ENCODE measurements at places on chromosomes 4 and X.

- no peak for DNase-seq
These were observed 238.7 kb downstream of the GASK1B start for GRCh38 chr4:157934151-157934550.

DNA sequence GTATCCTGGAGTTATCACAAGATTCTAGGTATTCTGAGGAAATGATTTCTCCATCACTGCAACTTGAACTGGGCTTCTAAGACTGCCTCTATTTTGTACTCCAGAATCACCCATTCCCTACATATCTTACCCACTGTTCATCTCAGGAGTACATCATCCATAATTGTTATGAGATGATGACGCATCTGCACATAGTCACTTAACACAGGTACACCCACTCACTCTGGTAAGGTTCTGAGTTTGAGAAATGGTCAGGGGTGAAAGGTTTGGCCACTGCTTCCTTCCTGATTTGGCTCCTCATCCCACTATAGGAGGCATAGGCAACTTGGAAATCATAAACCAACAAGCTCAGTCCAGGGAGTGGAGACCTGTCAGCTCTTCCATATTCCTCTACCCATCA lies 143.9 kb downstream of the GLRA2 start:
- no peak for DNase-seq

GRCh38 chr4:101286663-101287062 lies 60.7 kb downstream of the PPP3CA start:
- no peak for DNase-seq

GRCh38 chr4:180356766-180357165 lies 1886.4 kb upstream of the TENM3 start:
- DNase-seq, result no peak

DNA sequence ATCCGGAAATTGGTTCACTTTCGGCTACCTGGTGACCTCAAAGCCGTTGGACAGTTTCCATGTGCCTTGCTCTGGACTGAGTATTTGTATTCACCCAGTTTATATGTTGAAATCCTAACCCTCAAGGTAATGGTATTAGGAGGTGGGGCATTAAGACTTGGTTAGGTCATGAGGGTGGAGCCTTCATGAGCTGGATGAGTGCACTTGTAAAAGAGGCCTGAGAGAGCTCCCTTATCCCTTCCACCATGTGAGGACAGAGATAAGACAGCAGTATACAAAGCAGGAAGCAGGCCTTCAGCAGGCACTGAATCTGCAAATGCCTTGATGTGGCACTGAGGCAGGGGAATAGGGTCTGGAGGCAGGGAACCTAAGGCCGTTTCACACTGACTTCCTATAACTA lies 5.3 kb upstream of the OPHN1 start:
- DNase-seq, result no peak

- DNase-seq, result no peak
These were observed 41.2 kb downstream of the NCAPG start for GRCh38 chr4:17851959-17852358.

GRCh38 chr4:2938906-2939305 lies 24.3 kb downstream of the NOP14 start:
- DNase-seq, result no peak

GRCh38 chr4:24032371-24032989 lies 142.6 kb upstream of the PPARGC1A start:
- no peak for DNase-seq

- no peak for DNase-seq
These were observed 11.3 kb upstream of the PPM1K start for GRCh38 chr4:88295656-88296055.

GRCh38 chr4:173362666-173363065 lies 8.1 kb upstream of the SAP30 start:
- DNase-seq, result no peak

DNA sequence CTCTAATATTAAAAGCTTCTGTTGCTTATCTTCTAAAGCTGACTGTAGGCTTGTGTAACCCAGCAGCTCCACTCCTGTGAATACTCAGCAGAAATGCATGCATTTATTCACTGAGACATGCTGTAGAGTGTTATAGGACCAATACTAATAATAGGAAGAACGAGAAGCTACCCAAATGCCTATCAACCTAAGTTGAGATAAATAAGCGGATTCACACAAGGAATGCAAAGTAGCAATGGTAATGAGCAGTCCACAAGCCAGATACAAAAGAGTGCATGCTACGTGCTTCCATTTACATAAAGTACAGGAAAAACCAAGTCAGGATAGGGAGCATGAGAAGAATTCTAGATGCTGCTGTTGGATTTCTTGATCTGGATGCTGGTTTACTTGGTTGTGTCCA lies 155.9 kb downstream of the AASDH start:
- DNase-seq, result no peak

DNA sequence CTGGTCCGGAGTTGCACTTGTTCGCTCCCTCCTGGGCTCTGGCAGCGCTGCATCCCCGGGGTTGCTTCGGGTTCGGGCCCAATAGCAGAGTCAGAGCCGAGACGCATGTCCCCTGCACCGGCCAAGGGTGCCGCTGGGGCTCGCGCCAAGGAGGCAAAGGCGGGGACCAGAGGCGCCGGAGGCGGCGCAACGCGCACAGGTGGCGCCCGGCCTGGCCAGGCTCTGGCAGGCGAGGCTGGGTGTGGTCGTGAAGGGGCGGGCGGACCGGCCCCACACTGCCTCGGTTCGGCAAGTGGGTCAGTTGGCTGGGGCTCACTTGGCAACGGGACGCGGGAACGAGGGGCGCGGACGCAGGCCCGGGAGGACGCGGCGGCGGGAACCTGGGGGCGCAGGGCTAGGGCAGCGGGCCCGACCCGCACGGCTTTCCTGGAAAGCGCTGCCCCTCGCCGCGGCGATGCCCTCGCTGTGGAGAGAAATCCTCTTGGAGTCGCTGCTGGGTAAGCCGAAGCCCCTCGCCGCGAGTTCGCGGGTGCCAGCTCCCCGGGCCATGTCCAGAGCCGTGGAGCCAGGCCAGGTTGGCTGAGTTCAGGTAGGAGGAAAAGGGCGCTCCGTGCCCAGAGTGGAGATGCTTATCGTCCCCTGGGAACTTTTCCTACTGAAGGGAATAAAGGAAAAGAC lies at the start of gene CWH43:
Gene CWH43, plus strand, starts transcription at position 300 of the 678 bp plus-strand sequence. Its CDS starts 155 bp downstream, at position 455.
- DNase-seq, result no peak

- DNase-seq, result no peak
These were observed 137.1 kb downstream of the PJA1 start for GRCh38 chrX:69028006-69028760.

DNA sequence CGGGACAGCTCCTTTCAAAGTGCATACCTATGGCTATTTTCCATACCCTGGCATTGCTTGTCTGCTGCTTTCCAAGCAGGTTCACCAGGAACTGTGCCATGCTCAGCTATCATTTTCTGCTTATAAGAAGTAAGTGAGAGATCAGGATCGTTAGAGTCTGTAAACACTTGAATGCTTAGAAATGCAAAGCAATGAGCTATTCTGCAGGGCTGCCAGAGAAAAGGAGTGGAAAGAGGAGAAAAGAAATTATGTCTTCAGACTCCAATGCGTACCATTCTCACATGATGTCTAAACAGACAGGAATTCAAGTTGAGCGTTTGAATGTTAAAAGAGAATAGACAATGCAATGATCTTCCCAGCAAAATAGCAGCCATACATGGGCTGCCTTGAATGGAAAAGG lies 245.5 kb upstream of the SLC7A11 start:
- DNase-seq, result no peak

GRCh38 chrX:40385256-40385655 lies 195.5 kb upstream of the ATP6AP2 start:
- DNase-seq, result no peak

DNA sequence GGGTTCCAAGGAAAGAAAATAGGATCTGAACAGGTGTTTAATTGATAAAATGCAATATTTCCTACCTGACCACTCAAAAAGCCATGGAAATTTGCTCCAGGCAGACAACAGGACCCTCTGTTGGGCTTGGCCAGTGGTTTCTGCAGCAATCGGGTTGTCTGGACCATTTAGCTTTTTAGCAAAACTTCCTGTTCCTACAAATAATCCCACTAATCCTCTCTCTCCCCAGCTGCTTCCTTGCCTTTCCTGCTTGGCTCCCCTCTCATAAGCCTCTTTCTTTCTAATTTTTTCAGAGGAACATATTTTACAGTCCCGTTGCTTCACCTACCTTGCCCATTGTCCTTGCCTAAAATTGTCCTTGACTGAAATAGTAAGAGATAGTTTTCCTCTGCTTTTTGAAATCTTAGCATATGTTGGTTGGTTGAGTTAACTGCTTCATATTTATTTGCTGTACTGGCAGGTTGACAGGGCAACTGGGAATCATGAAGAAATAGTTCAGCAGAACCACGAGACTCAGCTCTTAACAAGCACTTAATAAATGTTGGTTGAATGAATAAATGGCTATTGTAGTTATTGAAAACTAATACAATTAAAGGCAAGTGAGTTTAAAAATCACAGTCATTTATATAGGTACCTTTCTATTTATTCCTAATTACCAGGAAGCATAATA lies 259.8 kb downstream of the KCNIP4 start:
- DNase-seq, result no peak

DNA sequence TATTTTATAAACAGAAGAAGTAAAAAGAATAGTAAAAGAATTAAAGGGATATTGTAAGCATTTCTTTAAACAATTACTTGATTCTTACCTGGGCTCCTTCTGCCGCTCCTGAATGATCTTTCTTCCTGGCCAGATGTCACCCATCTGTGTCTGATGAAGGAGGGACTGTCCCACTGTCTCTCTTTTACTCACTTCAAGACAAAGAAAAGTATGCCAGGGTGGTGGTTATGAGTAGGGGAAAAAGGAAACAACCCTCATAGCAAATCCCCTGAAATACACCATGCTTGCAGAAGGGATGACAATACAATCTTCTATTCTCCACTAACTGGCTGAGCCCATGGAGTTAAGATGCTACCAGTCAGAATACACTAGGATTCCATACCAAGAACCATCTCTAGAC lies 31.1 kb downstream of the SYTL4 start:
- no peak for DNase-seq

DNA sequence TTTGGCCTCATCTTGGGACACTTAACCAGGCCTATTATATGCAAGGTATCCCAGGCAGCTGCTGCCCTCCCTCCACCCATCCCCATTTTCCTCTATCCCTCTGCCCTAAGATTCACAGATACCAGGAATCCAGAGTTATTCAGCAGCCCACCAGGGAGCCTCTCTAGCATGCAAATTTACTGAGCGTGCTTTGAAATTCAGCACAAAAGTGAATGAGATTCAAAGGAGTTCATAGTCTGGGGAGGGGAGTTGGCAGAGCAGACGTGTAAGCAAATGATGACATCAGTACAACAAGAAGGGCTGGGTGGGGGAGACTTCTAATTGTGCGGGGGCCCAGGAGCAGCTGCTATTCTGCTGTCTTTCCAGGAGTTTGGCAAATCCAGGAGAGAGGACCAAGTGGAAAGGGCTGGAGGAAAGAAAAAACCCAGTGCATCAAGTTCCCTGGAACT lies 1.7 kb upstream of the MTM1 start:
- no peak for DNase-seq

DNA sequence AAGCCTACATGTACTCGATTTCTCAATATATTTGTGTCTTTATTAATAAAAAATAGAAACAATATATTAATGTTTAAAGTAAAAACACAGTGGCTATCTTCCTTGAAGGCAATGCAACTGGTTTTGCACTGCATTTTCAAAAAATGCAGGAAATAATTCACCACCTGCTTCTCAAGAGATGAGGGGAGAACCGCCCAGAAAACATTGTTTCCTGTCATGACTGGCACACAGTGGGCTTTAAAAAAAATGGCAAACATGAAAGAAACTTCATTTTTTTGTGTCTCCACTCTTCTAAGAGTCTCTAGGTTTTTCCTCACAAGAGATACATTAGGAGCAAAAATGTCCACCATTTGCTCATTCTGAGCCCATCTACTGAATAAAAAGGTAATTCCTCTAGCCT lies 50.8 kb upstream of the C4orf50 start:
- DNase-seq, result no peak

- no peak for DNase-seq
These were observed 32.7 kb downstream of the ELF2 start for GRCh38 chr4:139144161-139144859.

GRCh38 chr4:126058596-126058995 lies 743.8 kb downstream of the FAT4 start:
- DNase-seq, result no peak

DNA sequence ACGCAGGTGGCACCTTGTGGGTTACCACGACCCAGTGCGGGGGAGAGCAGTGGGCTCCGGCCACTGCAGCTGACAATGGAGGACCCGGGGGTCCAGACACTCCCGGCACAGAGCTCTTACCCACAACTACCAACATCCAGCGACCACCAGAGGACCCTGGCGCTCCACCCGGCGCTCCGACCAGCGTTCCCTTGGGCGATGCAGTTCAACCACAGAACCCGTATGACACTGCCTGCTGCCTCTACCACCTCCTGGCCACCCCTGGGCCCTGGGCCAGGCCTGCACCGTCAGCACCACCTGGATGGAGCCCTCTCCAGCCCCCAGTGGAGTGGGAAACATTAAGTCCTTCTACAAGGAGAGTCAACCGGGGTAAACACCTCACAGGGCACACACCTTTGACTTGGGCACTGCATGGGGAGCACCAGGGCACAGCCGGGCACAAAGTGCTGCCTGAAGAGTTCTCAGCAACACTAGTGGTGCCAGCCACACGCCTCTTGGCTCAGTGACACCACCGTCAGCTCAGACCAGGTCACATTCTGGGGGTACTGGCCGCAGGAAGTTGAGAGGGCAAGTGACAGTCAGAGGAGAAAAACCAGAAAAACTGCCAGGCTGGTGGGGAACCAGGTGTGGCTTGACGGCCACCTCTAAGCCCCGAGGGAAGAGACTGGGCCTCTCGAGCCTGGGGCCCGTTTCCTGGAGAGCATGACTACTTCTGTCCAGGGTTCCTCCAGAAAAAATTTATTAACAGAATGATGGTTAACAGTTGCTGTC lies 2.6 kb downstream of the CTBP1 start:
- DNase-seq, result no peak

GRCh38 chrX:50103866-50104566 lies 96.8 kb downstream of the AKAP4 start:
- DNase-seq, result no peak

DNA sequence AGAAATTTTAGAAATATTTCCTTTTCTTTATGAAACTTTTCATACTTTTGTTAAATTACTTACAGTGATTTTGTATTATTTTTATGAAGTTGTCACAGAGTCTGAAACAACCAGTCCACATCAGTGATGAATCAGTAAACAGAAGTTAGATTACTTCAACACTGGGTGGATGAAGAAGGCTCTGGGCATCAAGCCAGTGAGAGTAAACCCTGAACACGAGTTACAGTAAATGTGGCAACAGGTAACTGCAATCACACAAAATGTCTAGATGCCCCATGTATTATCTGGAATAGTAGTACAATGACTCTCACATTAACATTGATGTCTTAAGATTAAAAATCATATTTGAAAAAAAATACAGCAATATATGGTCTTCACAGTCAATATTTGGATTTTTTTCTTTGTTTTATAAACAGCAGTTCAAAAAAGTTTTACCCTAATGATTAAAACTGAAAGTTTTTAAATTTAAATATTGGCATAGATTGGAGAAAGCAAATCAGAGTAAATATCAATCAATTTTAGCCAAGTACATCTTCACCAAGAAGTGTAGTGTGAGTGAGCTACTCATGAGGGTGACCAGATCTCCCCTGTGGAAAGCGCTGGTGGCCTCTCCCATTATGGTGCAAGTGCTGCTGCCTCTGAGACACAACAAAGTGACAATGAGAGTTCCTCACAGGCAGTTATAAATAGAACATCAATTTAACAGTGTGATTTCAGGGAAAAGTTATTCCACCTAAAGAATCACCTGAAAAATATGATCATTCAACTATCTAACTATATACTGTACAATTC lies 63.2 kb upstream of the UGT2B7 start:
- no peak for DNase-seq

All from breast epithelium (tissue), 4 donors.